Prostate gland (tissue), 2 donors: ENCODE measurements at places on chromosomes 16 and 17. TPM values are rescaled to one million over a fixed set of nuclear protein-coding genes. Genes with fewer than 3 reads are reported as not detected.
A peak's percentile ranks its signal among the peaks of the same experiment; 100 is the strongest.

GRCh38 chr16:65062736-65063583, 58.9 kb downstream of the CDH11 start:
- DNase-seq = no peak

GRCh38 chr16:86529160-86529559, 18.8 kb downstream of the FOXF1 start:
- no peak for DNase-seq

- no peak for DNase-seq
Observed at GRCh38 chr16:11625769-11626168, 39.0 kb upstream of the LITAF start.

DNA sequence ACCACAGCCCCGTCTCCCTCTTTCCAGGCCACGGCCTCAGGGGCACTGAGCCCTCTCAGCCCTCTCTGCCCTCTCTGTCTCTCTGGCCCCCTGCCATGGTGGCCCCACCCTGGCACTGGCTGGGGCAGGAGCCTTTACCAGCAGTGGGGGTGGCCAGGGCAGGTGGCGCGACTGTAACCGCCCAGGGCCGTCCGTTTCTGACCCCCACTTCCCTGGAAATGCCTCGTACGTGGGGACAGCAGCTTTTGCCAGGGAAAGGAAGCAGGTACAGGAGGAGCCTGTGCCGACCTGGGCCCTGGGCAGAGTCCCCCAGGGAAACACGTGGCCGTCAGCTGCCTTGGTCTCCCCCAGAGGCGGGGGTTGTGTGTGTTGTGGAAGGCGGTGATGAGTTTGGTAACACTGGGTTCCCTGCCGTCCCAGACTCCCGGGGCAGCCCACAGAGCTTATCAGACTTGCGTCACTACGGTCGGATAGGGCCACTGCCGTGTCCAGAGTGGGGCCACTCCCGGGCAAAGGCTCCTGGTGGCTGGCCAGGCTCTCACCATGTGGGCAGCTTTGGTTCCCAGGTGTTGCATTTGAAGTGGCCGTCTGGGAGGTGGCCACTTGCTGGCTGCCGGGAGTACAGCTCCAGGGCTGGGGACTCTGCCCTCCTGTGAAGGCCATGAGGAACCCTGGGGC, 249.3 kb upstream of the CIBAR2 start:
- no peak for DNase-seq

DNA sequence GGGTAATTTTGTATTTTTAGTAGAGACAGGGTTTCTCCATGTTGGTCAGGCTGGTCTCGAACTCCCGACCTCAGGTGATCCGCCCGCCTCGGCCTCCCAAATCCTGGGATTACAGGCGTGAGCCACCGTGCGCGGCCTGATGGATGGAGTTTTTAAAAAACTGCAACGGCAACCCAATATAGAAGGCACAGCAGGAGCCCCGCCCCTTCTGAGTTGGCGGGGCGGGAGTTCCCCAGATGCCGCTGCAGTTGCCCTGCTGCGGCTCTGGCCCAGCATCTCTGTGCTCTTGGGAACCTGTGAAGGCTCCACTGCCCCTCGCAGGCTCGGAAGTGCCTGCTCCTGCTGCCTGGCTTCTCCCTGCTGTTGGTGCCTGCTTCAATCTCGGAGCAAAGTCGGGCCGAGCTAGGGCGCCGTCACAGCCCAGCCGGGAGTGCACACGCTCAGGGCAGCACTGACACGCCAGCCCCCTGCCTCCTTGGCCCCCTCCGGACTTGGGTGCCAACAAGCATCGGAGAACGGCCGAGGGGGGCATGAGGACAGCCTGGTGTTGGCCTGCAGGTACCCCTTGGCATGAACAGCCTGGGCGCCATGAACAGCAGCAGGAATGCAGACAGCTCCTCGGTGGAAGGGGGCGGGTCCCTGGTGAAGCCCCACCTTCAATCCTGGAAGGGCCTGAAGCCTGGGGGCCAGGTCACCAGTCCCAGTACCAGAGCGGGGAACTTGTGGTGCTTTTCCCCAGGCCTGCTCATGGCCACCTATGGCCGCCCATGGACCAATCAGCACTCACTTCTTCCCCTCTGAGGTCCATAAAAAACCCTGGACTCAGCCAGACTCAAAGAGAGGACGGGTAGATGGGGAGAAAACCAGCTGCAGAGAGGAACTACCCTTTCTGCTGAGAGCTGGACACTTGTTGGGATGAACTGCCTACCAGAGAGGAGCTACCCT, 2.3 kb upstream of the NT5M start:
- no peak for DNase-seq

DNA sequence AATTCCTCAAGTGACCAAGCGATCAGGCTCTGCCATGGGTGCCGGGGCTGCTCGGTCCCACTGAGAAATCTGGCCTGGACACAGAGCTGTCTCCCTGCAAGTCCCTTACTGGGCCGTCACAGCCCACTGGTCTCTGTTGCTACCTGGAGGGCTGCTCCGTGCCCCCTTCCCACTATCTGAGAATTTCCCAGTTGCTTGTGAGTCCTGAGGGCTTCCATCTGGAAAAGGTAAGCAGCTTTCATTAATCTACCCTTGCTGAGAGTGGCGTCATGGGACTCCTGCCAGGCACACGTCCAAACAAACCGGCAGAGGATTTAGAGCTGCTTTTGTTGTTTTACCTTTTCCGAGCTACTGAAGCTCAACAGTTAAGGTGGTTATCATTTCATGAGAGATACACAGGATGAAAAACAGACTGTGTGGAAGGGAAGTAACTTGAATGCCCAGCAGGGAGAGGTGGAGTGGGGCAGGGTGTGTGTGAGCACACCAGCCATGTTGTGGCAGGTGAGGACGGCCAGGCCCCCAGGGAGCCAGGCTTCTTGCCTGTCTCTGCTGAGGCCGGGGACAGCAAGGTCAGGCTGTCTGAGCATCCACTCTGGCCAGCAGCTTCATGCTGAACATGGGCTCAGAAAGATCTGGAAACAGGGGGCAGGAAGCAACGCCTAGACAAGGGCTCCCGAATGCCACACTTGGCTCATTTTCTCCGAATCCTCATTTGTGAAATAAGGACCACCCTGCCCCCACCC, 50.6 kb downstream of the GTF3C1 start:
- no peak for DNase-seq

The P2RX5 gene
- total RNA-seq = 6.3 TPM

- DNase-seq = no peak
Observed at GRCh38 chr17:40171750-40172149, 5.5 kb upstream of the RAPGEFL1 start.

- DNase-seq = no peak
Observed at GRCh38 chr16:180101-180675, at the start of gene HBQ1. HBQ1 (plus strand) TSS chr16:180459; CDS start chr16:180487, 28 bp downstream.

DNA sequence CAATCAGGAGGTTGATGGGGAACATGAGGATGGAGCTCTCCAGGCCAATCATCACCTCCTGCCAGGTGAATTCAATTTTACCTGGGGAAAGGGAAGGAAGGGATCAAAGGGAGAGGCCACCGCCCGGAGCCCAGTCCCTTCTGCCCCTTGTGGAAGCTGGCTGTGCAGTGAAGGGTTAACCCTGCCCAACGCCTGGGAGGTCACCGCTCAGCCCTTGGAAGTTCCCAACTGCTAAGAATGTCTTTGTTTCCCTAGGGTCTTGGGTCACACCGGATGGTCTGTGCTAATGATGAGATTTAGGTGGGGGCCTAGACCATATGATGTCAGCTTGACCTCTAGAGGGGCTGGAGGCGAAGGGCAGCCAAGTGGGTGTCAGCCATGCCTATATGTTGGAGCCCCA, 52.1 kb upstream of the GCSH start:
- DNase-seq = no peak

- DNase-seq = no peak
Observed at GRCh38 chr17:42114118-42114517, 1.6 kb upstream of the DHX58 start.

The CD300H gene
- total RNA-seq = not detected

DNA sequence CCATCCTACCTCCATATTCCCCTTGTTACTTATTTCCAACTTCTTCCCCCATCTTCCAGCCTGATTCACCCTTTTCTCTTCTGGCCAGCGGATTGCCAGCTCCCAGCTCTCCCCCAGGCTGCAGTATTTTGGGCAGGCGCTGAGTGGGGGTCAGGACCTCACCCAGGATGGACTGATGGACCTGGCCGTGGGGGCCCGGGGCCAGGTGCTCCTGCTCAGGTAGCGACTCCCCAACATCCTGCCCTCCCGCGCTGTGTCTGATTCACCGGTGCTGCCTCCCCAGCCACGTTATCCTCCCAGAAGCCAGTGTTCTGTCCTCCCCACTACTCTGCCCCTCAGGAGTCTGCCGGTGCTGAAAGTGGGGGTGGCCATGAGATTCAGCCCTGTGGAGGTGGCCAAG, 15.4 kb downstream of the COX6A2 start:
- no peak for DNase-seq

The CHST5 gene
- not detected for total RNA-seq

The TBC1D3G gene
- total RNA-seq = 8.7 TPM

The TBC1D28 gene
- total RNA-seq = 1.2 TPM

DNA sequence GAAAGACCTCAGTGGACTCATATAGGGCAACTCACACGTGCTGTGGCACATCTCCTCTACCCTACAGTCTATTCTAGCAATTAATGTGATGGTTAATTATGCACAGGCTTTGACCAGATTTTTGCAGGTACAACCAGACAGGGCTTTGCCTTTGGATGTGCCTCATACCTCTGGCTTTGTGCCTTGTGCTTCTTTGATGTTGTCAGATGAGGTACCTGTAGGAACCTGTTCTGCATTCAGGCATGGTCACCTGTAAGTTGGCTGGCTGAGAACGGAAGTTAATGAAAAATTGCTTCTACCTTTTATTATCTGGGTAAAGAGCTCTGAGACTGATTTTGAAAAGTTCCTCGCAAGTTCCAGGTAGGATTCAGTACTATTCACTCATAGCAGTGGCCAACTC, 462.9 kb upstream of the ZFHX3 start:
- DNase-seq = peak; percentile 61
